ENCODE measurements at places on chromosomes 13 and 19.

DNA sequence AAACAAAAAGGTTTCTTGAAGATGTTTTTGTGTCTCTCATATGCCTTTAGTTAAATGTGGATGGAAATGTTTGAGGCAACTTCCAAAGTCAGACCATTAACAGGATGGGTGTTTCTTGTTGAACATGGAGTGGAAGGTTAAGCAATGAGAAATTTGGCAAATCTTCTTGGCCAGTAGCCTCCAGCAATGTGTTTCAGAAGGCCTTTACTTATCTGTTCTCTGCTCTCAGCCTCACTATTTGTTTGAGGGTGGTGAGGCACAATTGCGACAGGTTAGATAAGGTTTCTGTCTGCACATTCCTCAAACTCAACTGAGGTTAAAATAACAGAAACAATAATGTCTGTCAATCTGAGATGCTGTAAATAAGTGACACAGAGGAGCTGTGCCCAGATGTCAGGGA is 1019.0 kb downstream of the DIAPH3 start:
- DNase-seq: no peak

DNA sequence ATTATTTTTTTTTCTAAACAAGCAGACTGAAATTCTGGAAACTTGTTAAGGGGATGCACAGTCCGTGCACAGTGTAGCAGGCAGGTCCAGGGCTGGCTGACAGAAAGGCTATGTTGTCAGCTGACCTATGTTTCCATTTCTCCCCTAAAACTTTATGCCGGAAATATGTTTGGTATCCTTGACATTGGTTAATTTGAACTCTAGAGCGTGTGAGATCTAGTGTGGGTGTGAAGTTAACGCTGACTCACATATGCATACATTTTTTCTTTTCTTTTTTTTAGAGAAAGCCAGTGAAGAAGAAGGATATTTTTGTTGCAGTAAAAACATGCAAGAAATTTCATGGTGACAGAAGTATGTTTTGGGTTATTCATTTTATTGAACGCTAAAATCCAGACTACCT is 76.6 kb downstream of the B3GLCT start:
- DNase-seq: no peak

GRCh38 chr19:1424192-1424955 is 13.8 kb upstream of the RPS15 start:
- DNase-seq: no peak

GRCh38 chr13:92590503-92590908 is 636.1 kb upstream of the GPC6 start:
- DNase-seq: no peak

DNA sequence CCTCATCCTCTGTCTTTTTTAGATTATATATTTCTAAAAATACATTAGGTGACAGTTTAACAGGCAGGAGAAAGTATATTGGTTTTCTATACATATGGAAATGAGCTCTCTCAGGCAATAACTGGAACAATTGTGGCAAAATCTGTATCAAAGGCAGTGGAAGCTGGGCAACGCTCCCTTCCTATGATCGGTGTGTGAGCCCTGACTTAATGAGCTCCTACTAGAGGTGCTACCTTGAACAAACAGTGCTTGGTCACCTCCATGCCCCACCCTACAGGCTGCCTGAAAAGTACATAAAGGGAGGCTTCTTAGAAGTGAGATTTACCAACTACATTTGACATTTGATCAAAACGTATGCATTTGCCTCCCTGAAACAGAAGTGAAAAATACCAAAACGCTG is 185.3 kb downstream of the EFNB2 start:
- DNase-seq: no peak

DNA sequence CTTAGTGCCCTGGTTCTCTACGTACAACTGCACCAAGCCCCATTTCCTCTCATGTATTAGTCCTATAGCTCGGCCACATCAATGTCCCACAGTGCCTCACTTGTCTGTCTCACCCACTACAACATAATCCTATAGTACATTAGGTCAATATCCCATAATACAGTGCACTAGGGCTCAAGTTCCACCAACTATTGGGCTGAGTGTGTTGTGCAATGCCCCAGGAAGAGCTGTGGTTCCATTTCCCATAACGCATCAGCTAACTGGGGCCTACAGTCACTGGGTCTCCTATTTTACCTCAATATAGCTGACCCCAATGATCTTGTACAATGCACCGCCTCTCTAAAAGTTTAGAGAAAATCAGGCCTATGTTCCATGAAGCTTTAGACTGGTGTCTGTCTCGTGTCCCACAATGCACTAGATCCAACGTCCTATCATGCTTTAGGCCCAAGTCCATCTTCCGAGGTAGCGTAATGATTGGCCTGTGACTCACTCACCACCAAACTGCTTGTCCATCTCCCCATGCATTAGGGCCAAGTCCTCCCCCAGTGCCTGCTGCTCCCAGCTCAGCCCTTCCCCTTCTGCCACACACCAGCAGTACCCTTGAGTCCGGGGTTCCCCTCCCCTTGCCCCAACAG is 21.8 kb downstream of the TSKS start:
- no peak for DNase-seq

GRCh38 chr13:87941226-87941625 is 270.1 kb downstream of the SLITRK5 start:
- DNase-seq: no peak

GRCh38 chr13:49927755-49928154 is 8.4 kb downstream of the SPRYD7 start:
- peak; percentile 30 for DNase-seq

- no peak for DNase-seq
Observed at GRCh38 chr13:109357751-109358471, 428.5 kb downstream of the IRS2 start.

DNA sequence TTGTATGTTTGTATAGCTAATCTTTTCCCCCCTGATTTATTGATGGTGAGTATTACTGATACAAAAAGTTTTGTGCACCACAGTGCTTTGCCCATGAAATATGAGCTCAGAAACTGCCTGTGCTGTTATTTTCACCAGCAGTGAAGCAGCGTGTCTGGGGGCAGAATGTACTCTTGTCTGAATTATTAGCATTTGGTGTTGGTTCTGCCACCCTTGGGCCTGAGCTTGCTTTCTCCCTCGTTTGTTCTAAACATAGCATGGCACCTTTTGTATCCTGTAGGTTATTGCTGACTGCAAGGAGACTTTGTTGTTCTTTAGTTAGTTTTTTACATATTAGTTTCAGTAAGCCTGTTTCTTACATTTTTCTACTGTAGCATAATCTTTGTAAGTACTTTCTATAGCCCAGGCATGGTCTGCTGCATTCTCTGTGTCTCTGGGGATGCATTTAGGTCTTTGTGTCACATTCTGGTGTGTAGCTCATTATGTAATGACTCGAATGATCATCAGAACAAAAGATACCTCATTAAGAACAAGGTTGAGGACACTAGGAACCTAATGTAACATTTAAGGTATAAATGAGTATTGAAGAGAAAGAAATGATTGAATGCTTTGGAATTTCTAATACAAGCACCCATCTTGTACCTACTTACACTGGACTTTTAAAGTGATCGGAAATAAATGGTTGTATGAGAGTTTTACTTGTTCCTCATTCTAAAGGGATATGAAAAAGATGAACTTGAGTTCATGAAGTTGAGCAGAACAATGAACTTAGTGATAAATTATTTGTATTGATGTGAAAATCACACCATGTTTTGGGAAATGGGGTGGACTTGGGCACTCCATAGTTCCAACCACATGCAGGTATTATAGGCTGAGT is 50.3 kb upstream of the GPI start:
- no peak for DNase-seq

- DNase-seq: no peak
Observed at GRCh38 chr13:27481766-27482165, 31.4 kb upstream of the MTIF3 start.

DNA sequence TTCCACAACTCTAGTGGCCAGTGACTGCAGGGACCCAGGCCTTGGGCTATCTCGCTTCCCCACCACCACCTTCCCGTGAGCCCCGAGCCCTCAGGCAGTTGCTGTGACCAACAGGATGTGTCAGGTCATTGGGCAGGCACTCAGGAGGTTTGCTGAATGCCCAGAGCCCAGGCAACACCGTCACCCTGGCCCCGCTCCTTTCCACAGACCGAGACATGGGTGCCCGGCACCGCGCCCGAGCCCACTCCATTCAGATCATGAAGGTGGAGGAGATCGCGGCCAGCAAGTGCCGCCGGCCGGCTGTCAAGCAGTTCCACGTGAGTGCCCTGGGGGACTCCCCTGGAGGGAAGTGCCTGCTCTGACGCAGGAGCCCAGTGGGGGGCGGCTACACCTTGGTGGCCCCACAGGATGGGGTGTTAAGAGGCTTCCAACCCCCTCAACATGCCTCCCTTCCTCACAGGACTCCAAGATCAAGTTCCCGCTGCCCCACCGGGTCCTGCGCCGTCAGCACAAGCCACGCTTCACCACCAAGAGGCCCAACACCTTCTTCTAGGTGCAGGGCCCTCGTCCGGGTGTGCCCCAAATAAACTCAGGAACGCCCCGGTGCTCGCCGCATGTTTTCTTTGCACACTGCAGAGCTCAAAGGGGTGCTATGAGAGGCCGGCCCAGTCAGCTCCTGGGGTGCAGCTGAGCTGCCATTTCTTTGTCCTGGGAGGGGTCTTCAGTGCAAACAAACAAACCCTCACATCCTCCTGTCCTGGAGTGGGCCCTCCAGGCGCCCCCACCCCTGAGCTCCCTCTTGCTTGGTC is 3.2 kb downstream of the RPL18A start:
- no peak for DNase-seq
